Mesothelial cell of epicardium (in vitro differentiated cells): ENCODE measurements at places on chromosomes 2 and 18. TPM values are rescaled to one million over a fixed set of nuclear protein-coding genes. Genes with fewer than 3 reads are reported as not detected.

- DNase-seq, result no peak
Observed at GRCh38 chr18:48228841-48229240, 180.3 kb downstream of the ZBTB7C start.

The MOB4 gene
- 22.5 to 26.0 TPM (median 26.0 TPM) in 3 replicates for total RNA-seq

DNA sequence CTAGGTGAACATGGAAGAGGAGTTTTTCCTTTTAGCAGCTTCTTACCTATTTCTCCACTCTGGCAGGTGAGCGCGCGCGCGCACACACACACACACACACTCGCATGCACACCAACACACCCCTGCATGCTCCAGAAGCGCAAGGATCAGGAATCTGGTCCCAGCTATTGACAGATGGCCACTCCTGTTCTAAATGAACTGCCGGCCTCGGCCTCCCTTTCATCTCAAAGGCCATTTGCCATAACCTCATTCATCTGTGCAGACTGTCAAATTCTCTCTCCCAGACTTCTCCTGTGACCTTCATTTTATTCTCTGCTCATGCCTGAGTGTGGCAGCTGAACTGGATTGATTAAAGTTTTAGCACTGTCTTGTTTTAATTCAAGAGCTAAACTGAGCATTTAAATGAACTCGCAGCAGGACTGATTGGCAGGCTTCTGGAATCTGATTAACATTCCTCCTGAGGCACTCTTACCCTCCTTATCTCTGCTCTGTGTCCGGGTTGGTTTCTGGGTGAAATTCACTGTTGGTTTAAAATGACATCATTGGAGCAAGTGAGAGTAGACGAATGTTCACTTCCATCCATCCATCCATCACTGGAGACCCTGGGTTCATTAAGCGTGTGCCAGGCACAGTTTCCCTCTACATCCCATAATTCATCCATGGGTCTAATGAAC lies 58.8 kb downstream of the FECH start:
- DNase-seq, result no peak

DNA sequence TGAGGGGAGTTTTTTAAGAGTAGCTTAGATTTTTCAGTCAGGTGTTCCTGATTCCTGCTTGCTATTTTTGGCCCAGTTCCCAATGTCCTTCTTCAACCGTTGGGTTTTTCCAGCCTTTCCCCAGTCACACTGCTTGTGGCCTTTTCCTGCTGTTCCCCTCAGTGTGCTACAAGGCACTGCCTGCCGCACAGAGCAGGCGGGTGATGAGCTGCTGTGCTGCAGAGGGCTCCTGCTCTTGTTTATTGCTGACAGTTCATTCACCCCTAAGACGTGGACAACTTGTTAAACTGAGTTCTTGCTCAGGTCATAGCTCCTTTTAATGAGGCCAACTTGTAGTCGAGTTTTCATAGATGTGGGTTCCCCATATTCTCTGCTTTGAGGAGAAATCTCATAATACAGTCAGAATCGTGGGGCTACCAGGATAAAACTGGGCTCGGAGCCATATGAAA lies 20.6 kb downstream of the EIF4E2 start:
- no peak for DNase-seq

The SLC4A3 gene
- 23.6 to 25.7 TPM (median 25.7 TPM) in 3 replicates for total RNA-seq

GRCh38 chr2:55014962-55015939 lies 35.0 kb downstream of the RTN4 start:
- DNase-seq, result no peak

GRCh38 chr2:228875152-228875900 lies 395.8 kb downstream of the PID1 start:
- DNase-seq, result no peak

- no peak for DNase-seq
Observed at GRCh38 chr18:46010676-46011075, 43.5 kb upstream of the EPG5 start.

- no peak for DNase-seq
Observed at GRCh38 chr18:79544386-79544963, 135.1 kb upstream of the CTDP1 start.

GRCh38 chr2:133173224-133173623 lies 395.0 kb downstream of the NCKAP5 start:
- DNase-seq, result no peak

GRCh38 chr2:186135686-186136085 lies 350.4 kb upstream of the ZC3H15 start:
- no peak for DNase-seq

The GALR1 gene
- not detected in 3 replicates for total RNA-seq

The TUBA3E gene
- not detected in 3 replicates for total RNA-seq

GRCh38 chr2:152386266-152386665 lies 51.3 kb downstream of the FMNL2 start:
- no peak for DNase-seq

The CRYGD gene
- total RNA-seq, result not detected in 3 replicates

The OTOS gene
- total RNA-seq, result not detected in 3 replicates

DNA sequence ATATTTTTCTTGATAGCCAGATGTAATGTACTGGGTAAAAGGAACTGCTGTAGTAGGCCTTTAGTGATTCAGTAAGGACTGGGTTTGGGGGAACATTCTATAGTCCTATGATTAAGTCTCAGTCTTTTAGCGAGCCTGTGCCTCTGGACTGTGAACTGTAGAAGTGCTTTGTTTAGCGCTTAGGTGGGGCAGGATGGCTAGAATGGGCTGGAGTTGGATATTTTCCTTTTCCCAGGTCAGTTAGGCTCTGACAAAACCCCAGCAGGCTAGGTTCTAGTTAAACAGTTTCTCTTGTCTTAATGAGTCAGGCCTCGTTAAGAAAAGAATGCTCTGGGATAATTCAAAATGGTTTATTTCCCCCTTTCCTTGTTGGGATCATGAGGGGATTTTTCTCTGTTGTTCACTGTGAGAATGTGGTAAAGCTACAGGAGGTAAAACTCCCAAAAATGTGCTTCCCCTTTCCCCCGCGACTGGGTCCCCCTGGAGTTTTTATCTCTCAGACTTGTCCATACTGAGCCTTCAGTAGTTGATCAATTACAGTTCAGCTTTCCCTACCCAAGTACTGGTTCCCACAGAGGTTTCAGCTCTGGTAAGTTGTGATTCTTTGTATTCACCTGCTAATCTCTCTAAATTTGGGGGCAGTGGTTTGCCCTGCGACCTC lies 31.5 kb downstream of the EHBP1 start:
- DNase-seq, result no peak

The STPG4 gene
- 0.27 to 0.52 TPM in 2 of 3 replicates, not detected in the other for total RNA-seq
